ENCODE measurements at places on chromosomes 2 and 18. TPM values are rescaled to one million over a fixed set of nuclear protein-coding genes. Genes with fewer than 3 reads are reported as not detected.

Gene CNGA3
- 0.09 TPM for total RNA-seq

Gene KANSL1L
- 0.67 TPM for total RNA-seq

Gene GALR1
- total RNA-seq, result not detected

Gene RAD51AP2
- total RNA-seq, result not detected

Gene TTN
- 0.01 TPM for total RNA-seq

Gene SP5
- not detected for total RNA-seq

Gene SUPT7L
- 32.4 TPM for total RNA-seq

Gene LYG1
- total RNA-seq, result 1.2 TPM

Gene TMEFF2
- total RNA-seq, result 0.20 TPM

Gene TMEM178A
- total RNA-seq, result 0.21 TPM

Gene TTC21B
- total RNA-seq, result 5.1 TPM

Gene CXCR1
- total RNA-seq, result not detected
